HS-27A (cell line): ENCODE measurements at places on chromosomes 5 and 9.

DNA sequence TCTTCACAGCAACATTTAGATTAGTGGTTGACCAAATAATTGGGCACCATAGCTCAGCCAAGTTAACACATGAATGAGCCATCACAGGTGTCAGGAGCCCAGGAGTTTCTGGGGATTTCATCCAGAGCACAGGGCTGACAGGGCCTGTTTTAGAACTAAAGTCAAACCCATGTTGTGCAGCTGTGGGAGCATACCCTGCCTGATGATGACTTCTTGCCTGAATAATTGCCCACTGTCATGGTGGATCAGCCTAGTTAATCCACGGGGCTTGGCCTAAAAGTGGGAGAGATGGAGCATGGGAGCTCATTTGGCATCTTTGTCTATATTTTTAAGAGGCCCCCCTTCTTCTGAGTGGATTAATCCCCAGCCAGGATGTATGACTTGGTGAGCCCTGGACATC is 105.6 kb upstream of the GDNF start:
- DNase-seq, result no peak

DNA sequence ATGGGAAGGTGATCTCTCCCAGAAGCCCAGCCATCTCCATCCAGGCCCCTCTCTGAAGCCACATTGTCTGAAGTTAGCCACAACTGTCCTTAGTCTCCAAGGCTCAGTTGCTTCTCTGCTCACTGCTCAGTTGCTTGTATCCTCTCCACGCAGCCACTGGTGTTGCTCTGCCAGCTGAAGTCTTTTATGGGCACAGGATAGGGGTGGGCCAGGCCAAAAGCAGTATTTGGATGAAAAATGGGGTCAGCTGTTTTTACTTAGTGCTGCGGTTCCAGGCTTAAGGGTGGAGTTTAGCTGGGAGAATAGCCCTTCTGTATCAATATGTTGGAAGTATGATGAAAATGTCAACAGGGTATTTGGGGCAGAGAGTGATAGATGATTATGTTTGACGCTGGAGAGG is 168.8 kb upstream of the PPP1R2B start:
- no peak for DNase-seq

GRCh38 chr5:129271308-129271707 is 176.8 kb downstream of the ISOC1 start:
- no peak for DNase-seq

DNA sequence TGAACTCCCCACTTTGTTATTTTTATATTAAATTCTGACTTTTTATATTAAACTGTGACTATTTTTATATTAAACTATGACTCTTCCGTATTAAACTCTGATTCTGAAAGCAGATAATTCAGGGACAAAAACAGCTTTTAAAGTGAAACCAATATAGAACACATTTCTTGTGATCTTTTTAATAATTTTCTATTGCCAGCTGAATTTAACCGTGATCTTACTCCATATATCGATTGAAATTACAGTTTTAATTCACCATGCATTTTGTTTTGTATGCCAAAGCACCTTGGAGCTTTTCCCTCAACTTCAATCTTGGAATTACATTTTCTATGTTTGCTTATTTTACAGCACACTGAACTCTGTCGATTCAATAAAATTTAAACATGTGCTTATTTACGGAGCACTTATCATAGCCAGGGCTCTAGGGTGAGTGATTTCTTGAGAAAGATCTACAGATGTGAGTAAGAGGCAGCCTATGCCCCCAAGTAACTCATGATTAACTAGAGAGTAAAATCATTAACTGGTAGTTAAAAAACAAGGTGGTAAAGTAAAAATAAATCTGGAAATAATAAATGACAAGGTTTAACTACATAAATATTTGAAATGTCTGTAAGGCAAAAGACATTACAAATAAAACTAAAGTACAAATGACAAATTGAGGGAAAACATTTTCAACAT is 72.9 kb upstream of the ALDH1B1 start:
- DNase-seq, result no peak

DNA sequence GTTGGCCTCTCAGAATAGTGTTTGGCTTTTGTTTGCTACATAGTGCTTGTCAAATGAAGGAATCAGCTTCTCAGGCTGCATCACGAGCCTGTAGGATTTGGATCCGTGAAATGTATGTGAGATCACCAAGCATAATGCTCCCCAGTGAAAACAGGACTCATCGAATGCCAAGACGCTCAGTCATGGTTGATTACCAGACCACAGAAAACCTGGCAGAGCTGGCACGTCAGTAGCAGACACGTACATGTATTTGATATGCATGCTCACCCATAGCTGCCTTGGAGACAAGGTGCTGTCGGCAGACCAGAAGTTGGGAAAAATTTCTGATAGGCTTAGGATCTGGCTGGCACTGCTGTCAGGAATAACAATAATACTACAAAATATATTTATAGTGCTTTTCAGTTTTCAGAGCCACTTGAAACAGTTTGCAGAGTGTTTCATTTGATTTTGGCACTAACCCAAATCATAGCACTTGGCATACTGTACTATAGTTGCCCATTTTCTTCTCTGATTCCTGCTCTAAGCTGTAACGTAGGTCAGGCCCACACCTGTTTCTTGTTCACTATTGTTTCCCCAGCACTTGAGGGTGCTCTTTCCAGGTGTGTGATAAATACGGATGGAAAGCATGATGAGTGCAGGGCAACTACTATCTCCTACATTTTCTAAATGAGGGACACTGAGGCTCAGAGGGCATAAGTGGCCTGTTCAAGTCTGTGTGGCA is 226.1 kb downstream of the NR3C1 start:
- peak; percentile 93 for DNase-seq

DNA sequence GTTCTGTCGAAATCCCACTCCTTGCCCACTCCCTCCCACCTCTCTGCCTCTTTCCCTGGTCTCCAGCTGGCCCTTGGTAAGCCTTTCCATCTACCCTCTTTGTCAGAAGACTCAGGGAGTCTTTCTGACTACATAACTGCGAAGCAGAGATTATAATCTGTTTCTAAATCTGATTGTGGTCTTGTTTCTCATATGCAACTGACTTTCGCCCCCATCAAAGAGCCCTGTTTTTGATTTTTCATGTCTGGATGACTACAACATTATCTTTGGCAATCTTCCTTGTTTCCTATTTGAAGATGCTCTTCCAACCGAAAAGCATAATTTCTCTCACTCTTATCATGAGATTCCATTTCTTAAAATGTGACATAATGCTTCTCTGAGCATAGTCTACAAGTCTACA is 218.2 kb upstream of the ADAMTSL1 start:
- no peak for DNase-seq

GRCh38 chr5:151239237-151239861 is 13.6 kb upstream of the GM2A start:
- no peak for DNase-seq

GRCh38 chr5:62354028-62354874 is 48.2 kb downstream of the KIF2A start:
- DNase-seq, result no peak

- no peak for DNase-seq
These were observed 384.0 kb downstream of the SPOCK1 start for GRCh38 chr5:137115152-137115551.

DNA sequence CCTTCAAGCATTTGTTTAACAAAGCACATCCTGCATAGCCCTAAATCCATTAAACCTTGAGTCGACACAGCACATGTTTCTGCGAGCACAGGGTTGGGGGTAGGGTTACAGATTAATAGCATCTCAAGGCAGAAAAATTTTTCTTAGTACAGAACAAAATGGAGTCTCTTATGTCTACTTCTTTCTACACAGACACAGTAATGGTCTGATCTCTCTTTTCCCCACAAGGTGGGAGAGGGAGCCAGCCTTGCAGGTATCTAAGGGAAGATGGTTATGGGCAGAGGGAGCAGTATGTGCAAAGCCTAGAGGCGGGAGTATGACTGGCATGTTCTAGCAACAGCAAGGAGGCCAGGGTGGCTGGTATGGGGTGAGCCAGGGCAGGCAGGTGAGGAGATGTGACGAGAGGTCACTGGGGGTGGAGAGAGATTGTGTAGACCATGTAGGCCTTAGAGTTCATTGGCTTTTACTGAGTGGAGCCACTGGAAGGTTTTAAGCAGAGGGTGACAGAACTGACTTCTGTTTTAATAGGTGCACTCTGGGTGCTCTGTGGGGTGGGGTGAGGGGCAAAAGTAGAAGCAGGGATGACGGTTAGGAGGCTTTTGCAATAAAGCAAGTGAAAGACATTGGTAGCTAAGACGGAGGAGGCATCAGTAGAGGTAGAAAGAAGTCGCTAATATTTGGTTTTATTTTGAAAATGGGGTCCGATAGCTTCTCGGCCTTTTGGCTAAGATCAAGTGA is 5.1 kb upstream of the RPS14 start:
- no peak for DNase-seq
